ENCODE measurements at places on chromosomes 2 and 18. TPM values are rescaled to one million over a fixed set of nuclear protein-coding genes. Genes with fewer than 3 reads are reported as not detected.

The CMPK2 gene
- total RNA-seq: 0.69 TPM

The SP140 gene
- total RNA-seq: not detected

The FAM237A gene
- not detected for total RNA-seq

The ASB18 gene
- not detected for total RNA-seq

GRCh38 chr2:109554758-109555157 lies 59.0 kb downstream of the SEPTIN10 start:
- no peak for DNase-seq

DNA sequence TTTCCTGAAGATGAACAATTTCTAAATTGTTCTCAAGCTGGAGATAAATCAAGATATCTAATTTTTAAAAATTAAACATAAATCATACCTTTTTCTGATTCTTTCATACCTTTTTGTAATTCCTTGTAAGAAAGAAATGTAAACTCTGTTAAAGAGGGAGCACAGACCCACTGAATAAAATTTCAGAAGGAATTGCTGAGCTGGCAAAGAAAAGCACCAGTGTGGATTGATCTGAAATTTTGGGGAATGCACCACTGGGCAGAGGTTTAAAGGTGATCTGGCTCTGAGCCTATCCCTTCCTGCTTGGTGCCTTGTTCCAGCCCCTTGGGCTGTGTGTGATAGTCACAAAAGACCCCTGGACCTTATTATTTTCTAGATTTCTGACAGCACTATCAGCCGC lies 118.3 kb upstream of the THSD7B start:
- DNase-seq: no peak

DNA sequence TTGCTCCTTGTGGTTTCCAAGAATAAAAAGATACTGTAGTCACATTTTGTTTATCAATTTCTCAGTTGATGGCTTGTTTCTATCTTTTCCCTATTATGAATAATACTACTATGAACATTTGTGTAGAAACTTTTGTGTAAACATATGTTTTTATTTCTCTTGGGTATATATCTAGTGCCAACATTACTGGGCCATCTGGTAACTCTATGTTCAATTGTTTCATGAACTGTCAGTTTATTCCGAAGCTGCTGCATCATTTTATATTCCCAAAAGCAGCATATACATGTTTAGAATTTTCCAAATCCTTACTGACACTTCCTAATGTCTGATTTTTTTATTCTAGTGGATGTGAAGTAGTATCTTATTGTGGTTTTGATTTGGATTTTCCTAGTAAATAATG lies 737.6 kb upstream of the TMEFF2 start:
- DNase-seq: no peak

DNA sequence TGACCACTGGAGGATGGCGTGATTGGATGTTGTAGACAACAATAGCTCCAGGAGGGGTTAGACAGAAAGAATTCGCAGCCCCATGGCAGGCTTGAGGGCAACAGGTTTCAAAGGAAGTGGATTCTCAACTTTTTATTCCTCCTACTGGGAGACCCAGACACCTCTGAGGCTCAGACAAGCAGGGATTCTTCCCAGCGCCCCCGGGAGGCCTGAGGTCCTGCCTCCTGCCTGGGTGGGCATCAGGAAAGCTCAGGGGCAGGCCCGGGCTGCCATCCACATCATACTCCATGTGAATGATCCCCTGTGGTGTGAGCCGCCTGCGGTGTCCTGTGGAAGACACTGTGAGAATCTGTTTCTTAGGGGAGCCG lies 203.5 kb downstream of the CYP26B1 start:
- no peak for DNase-seq

DNA sequence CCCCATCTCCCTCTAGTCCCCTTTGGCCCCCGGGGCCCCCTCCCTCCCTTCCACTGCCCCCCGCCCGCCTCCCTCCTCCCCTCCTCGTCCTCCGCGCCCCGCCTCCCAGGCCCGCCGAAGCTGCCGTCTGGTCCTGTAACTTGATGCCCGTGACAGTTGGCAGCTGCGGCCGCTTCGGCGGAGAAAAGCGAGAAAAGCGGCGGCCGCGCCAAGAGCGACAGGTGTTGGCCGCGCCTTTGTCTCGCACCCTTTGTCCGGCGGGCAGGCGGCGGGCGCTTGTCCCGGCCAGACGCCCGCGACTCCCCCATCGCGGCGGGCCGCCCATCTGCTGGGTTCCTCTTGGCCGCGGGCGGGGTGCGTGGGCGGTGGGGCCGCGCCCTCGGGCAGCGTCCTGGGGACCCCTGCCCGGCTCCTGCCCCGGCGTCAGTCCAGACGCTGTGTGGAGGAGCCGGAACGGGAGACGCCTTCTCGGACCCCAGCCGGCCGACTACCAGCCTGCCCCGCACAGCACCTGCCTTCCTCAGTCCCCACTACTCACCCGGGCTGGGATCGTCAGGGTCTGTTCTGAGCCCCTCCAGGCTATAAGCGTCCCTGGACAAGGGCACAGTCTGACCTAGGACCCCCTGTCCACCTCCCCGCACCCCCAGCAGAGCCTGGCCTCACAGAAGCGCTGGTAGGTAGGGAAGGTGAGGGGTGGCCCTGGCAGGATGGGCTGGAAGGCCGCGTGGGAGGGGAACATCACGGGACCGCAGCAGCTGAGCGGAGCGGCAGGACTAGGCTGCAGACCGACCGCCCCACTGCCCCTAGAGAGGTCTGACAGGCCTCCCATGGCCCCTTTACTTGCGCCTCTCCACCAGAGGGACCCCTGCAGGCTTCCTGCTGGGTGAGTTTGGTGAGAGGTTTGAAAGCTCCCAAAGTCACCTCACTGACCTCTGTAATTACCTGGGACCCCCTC lies 1.2 kb upstream of the HES6 start:
- peak; percentile 17 for DNase-seq
